ENCODE measurements at places on chromosomes 7 and 10.

GRCh38 chr7:101896941-101897340 lies 79.5 kb downstream of the CUX1 start:
- no peak for DNase-seq

DNA sequence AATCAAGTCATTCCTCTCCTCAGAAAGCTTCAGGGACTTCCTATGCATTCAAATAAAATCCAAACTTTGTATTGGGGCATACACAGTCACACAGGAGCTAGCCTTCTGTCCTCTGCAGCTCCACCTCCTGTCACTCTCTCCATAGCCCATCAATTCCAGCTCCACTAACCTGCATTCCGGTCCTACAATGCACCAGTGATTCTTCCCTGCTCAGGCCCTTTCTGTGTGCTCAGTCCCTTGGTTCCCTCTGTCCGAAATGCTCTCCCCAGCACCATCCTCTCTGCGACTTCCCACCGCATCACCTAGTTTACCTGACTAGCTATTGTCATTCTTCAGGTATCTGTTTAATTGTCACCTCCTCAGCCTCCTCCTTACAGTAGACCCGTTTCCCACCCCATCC lies 26.4 kb upstream of the YAE1 start:
- DNase-seq: no peak

GRCh38 chr7:23074443-23075261 lies 30.9 kb upstream of the KLHL7 start:
- no peak for DNase-seq

- no peak for DNase-seq
Measured at GRCh38 chr7:54678763-54679489, 80.1 kb downstream of the SEC61G start.

- no peak for DNase-seq
Measured at GRCh38 chr10:69996611-69997010, 56.0 kb upstream of the MACROH2A2 start.

DNA sequence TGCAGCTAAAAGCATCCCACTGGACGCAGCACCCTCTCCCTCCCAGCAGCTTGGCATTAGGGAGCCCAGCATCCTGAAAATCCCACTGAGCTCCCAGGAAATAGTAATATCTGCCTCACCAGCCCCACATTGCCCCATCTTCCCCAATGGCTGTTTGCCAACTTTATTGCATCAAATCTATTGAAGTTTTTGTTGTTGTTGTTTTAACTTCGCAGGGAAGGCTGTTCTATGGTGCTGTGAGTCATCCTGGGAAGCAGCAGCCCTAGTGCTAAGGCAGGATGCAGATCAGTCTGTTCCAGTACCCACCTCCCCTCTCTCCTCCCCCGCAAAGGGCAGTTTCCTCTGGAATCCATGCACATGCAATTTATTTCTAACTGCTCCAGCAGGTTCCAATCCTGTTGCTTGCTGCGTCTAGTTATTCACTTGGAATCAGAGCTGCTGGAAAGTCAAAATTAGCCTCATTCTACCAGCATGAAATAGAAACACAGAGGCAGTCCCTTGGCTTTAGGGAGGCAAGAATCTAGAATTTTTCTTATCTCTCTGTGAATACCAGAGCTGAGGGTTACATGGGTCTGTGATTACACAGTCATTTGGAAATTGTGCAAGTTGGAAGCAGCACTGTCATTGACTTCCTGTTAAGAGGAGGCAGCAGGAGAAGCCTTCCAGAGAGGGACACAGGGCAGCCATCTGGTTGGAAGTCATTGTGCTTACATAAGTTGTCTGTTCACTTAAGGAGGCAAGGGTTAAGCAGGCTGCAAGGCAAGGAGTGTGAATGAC lies 115.9 kb upstream of the CACUL1 start:
- DNase-seq: no peak

- no peak for DNase-seq
Measured at GRCh38 chr7:144137501-144137900, 14.5 kb downstream of the OR2A14 start.

DNA sequence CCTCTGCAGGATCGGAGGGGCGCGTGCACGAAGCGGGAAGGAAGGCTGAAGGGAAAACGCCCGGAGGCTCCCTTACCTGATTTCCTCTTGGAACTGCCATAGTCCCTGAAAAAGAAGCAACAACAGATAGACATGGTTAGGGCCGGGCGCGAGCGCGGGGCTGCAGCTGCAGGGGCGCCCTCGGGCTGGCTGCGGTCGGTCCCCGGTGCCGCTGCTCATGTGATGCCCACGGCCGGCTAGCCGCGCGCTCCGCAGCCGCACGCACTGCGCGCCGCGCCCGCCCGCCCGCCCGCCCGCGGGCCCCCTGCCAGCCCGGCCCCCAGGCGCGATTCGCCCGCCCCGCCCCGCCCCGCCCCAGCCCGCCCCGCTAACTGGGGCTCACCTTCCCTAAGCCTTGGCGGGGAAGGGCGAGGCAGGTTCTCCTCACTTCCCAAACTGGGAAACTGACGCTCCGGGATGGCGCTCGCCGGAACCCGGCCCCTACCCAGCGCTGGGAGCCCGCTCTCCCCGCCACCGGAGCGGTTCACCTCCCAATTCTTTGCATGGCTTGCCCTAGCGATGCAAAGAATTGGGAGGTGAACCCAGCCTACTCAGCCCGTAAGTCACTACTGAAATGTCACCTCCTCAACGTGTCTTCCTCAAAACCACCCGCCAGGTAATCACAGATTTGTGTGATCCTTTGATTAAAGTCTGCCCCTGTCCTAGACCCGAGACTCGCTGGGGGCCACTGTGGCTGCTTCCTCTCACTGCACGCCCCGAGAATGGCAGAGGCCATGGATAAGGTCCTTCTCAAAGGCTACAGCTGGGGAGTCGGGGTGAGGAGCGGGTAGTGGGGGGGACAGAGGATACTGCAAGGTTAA lies 162.2 kb downstream of the SH3PXD2A start:
- DNase-seq: no peak

GRCh38 chr7:81299711-81300110 lies 380.9 kb upstream of the SEMA3C start:
- DNase-seq: no peak

DNA sequence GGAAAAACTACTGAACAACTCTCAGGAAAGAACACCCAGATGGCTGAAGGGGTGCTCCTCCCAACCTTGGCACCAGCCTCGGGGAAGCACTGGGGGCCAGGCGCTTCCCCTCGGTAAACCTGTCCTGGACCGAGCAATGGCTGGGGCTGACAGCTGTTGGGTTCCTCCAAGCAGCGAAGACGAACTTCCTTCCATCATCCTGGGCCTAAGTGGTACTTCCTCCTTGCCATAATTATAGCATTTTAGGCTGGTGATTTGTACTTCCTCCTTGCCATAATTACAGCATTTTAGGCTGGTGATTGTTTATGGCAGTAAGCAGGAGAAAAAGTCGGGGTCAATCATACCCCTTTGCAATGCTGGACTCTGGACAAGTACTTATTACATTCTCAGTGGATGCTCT lies 69.3 kb downstream of the MYOF start:
- no peak for DNase-seq

DNA sequence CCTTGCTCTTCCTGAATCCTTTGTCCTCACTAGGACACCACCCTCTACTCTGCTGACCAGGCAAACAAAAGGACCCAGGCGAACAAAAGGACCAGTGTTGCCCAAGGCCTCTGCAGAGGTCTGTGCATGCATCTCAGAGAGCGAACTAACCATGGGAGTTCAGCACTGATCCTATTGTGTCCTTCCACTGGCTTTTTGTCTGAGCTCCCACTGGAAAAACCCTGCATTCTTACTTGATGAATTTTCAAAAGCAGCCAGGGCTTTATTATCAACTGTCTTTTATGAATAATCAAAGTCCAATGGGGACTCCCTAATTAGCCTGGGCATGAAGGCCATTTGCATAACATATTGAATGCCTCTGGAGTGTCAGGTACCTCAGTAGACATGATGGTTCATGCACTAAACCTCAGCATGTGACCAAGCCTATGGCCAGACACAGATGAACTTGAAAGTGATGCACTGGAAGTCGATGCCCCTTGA lies 140.6 kb downstream of the KCNMA1 start:
- no peak for DNase-seq

- DNase-seq: peak; percentile 55
Measured at GRCh38 chr10:110008518-110009339, 945 bp downstream of the ADD3 start.

DNA sequence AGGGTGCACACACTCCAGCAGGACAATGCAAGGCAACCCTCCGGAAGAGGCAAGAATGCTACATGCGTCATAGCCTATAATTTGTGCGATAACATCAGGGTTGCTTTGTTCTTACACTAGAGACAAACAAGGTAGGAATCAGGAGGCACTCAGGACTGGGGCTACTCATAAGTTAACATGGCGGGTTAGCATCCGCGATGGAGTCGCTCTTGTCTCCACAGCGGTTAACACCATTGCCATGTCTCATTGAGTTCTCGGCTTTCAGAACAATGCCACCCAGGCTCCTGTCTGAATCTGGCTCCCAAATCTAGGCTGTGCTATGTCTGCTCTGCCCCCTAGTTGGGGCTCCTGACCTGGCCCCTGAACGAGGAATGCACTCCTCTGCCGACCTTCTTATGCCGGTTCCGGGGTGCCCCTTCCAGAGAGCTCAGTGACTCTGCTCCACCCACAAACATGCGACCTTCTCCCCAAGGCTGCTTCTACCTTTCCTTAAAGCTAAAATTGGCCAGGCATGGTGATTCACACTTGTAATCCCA lies 24.9 kb upstream of the SLF2 start:
- no peak for DNase-seq

GRCh38 chr7:73900286-73900685 lies 39.3 kb downstream of the TMEM270 start:
- DNase-seq: no peak

DNA sequence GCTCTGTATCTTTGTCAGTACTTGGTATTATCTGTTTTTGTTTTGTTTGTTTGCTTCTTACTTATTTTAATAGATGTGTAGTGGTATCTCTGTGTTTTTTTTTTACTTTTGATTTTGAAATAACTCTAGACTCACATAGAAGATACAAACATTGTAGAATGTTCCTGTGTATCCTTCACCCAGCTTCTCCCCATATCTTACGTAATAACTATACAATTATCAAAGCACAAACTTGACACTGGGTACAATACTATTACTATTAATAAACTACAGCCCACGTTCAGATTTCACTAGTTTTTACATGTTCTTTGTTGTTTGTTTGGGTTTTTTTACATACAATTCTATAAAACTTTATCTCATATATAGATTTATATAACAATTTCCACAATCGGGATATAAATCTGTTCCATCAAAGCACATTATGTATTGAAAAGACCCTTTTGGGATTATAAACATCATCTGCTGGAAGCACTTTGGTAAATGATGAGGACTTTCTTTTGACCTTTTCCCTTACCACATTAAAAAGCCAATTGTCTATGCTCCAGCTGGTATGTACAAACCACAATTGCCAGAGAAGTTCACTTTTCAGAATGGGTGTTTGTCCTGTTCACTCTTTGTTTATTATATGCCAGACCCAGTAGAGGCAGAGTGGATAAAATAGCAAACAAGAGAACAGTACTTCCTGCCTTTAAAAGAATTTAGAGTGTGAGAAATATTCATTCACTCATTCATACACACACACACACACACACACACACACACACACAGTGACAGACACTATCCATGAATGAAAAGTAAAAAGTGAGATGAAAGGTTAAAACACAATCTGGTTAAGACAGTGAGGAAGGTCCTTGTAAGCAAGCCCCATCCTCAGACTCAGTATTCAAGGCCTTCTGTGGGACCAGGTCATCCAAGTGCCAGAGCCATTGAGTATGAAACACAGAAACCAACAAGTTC lies 113.0 kb downstream of the SGMS1 start:
- no peak for DNase-seq

- DNase-seq: no peak
Measured at GRCh38 chr10:57014758-57015157, 653.7 kb upstream of the ZWINT start.

GRCh38 chr7:2445047-2445446 lies 31.2 kb downstream of the GRIFIN start:
- no peak for DNase-seq

DNA sequence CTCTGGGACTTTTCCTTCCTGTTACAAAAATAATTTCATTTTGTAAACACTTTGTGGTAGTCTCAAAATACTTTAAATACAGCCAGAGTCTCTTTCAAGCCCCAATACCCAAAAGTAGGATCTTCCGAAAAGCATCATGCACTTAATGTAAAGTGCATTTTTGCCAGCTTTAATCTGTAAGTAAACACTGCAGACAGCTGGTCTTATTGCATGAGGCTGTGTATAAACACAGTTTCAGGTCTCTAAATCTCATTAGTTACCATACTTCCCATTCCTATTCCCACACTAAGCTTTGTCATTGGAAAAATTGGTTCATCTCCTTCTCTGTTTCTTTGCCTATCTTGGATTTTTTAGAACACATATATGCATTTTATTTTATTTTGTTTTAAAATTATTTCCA lies 87.6 kb upstream of the GNAI1 start:
- DNase-seq: no peak

GRCh38 chr7:20268824-20269223 lies 51.6 kb upstream of the MACC1 start:
- no peak for DNase-seq

DNA sequence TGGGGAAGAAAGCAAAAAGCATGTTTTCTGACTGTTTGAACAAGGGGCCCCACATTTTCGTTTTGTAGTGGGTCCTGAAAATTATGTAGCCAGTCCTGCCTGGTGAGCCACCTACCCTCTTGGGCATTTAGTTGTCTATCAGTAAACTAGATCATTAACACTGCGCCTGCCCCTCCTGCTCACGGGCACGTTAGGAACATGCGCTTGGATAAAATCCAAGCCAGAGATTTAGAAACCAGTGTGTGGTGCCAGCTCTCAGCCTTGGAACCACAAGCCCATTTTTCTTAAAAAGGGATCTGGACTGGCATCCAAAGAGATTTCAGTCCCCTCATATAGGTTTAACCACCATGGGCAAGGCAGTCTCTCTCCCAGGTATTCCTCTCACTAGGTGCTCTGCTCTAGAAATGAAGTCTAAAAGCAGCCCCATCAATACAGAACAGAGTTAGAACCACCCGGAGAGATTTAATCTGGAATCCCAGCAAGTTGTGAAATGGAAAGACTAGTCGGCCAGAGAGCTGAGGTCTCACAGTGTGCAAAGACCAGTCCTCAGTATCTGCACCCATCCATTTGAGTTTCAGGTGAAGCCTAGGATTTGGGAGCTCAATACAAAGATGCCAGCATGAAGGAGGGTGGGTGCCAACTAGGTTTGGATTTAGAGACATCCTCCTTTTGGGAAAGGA lies 123.9 kb upstream of the TCF7L2 start:
- no peak for DNase-seq

DNA sequence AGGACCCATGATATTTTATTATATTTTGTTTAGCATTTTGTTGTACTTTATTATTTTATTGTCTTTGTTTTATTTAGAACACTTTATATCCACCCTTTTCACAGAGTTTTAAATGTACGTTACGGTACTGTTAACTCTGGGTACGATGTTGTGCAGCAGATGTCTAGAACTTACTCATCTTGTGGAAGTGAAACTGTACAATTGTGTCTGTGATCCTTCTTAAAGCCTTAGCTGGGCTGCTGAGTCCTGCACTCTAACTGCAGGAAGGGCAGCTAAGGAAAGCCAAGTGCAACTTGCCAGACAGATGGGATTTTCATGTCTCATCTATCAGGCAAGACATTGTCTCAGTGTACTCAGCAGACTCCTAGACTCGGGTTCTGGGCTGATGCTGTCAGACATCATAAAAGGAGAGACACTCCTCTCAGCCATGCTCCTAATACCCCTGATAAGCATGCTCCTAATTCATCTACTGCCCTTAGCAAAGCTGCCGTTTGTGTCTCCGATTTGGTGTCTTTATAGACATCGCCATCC lies 14.6 kb upstream of the INSYN2A start:
- no peak for DNase-seq

All from hematopoietic multipotent progenitor cell treated with erythropoietin and hydrocortisone succinate and interleukin-3 and kit ligand, for 15 days (in vitro differentiated cells).